Small intestine (tissue), 16 donors: ENCODE measurements at places on chromosomes 11 and 22. TPM values are rescaled to one million over a fixed set of nuclear protein-coding genes. Genes with fewer than 3 reads are reported as not detected.
A peak's percentile ranks its signal among the peaks of the same experiment; 100 is the strongest.

- DNase-seq = peak; percentile 66
These were observed 70.7 kb upstream of the E2F8 start for GRCh38 chr11:19311308-19312030.

- DNase-seq = no peak
These were observed 32.4 kb downstream of the KCNQ1 start for GRCh38 chr11:2477254-2477653.

The TMEM191B gene
- polyA plus RNA-seq = 0.81 TPM

The KCNK4 gene
- polyA plus RNA-seq = not detected

The ZNF280B gene
- polyA plus RNA-seq = not detected

The ACTN3 gene
- polyA plus RNA-seq = not detected
